Putamen (tissue), 1 donor: ENCODE measurements at places on chromosomes 7 and 10.

DNA sequence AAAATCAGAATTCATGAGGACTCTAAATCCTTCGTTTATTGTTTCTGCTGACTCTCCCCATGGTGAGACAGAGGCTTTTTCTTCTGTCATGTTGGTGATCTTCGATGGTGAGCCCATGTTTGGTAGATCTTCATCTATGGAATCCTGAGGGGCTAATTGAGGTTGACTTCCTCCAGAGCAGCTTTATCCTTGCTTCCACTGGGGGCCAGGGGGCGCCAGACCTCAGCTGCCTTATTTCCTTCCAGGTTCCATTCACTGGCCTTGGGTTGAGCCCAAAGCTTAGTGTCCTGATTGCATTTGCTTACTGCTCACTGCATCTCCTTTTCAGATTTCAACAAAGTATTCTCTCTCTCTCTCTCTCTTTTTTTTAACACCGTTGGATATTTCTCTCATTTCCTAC, 80.7 kb downstream of the GCC1 start:
- DNase-seq = no peak

- DNase-seq = no peak
Observed at GRCh38 chr7:105364684-105365083, 24.0 kb downstream of the SRPK2 start.

GRCh38 chr10:129849853-129850252, 114.2 kb downstream of the EBF3 start:
- no peak for DNase-seq

DNA sequence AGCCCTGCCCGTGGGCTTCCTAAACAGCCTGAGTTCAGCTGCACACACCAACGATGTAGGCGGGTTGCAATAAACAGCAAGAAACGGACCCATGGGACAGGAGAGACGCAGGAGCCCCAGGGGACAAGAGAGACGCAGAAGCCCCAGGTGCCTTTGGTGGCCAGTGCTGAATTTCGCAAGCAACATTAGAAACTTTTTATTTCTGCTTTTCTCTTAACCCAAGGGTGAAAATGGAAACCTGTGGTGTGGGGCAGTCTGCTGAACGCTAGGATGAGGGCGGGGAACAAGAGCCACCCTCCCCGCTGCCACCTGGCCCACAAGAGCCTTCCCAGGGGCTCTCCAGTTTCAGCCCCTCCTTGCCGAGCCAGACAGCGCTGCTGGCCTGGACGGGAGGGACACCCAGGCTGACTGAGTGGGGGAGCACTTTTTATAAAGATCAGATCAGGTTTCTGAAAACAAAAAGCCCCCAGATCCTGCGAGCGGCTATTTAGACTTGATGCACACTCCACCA, 20.0 kb upstream of the GPR146 start:
- DNase-seq = no peak
